A172 (cell line): ENCODE measurements at places on chromosomes 3 and 15. TPM values are rescaled to one million over a fixed set of nuclear protein-coding genes. Genes with fewer than 3 reads are reported as not detected.
A peak's percentile ranks its signal among the peaks of the same experiment; 100 is the strongest.

ALDH1A2 gene
- not detected in 2 replicates for total RNA-seq

ROPN1B gene
- total RNA-seq, result not detected in 2 replicates

DNA sequence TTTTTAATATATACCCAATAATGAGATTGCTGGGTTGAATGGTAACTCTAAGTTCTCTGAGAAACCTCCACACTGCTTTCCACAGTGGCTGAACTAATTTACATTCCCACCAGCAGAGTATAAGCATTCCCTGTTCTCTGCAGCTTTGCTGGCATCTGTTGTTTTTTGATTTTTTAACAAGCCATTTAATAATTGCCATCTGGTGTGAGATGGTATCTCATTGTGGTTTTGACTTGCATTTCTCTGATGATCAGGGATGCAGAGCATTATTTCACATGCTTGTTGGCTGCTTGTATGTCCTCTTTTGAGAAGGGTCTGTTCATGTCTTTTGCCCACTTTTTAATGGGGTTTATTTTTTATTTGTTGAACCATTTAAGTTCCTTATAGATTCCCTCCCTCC is 75.0 kb upstream of the EPHB3 start:
- DNase-seq, result no peak

GRCh38 chr3:109098079-109098644 is 19.8 kb downstream of the MORC1 start:
- DNase-seq, result no peak

- peak; percentile 73 for DNase-seq
These were observed 47.6 kb downstream of the SETMAR start for GRCh38 chr3:4350789-4351163.
